Airway epithelial cell (primary cell): ENCODE measurements at places on chromosomes 13 and 19. TPM values are rescaled to one million over a fixed set of nuclear protein-coding genes. Genes with fewer than 3 reads are reported as not detected.

The HIPK4 gene
- total RNA-seq, result not detected in 2 replicates

The RASIP1 gene
- total RNA-seq, result 3.0 and 4.8 TPM in 2 replicates

The SLC17A7 gene
- total RNA-seq, result 0.14 TPM in 1 of 2 replicates, not detected in the other

The INSL3 gene
- total RNA-seq, result not detected in 2 replicates

The DPY19L3 gene
- total RNA-seq, result 7.1 and 9.6 TPM in 2 replicates
